ENCODE measurements at places on chromosomes 5 and 9.
A peak's percentile ranks its signal among the peaks of the same experiment; 100 is the strongest.

- peak; percentile 58 for DNase-seq
Measured at GRCh38 chr9:95131023-95131943, 186.2 kb downstream of the FANCC start.

GRCh38 chr5:83474991-83475390 is 3.4 kb downstream of the VCAN start:
- DNase-seq = no peak

DNA sequence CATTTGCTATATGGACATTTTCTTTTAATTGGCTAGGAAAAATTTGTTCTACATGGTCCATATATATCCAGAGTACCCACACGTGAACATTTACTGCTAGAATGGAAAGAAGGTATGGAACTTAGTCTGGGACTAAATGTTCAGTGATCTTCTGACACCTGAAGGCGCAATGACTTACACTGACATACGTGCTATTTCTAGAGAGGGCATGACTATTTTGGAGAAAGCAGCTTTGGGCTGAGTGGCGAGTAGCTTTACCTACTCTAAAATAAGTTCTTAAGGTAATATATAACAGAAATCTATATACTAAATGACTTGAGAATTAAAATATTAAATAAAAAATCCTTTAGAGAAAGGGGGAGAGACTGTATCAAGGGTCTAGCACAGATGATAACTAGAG is 10.4 kb downstream of the NNT start:
- DNase-seq = no peak

GRCh38 chr9:80496901-80497556 is 925.3 kb downstream of the TLE4 start:
- no peak for DNase-seq

All from stimulated activated CD4-positive, alpha-beta T cell treated with anti-CD3 and anti-CD28 coated beads, Interleukin-15, amount 100 ng/mL, for 24 hours (primary cell).